Activated CD4-positive, alpha-beta memory T cell treated with anti-CD3 and anti-CD28 coated beads, Interleukin-2, amount 10 ng/mL, durations not matched to agents 7 days and 5 days (primary cell): ENCODE measurements at places on chromosomes 13 and 19. TPM values are rescaled to one million over a fixed set of nuclear protein-coding genes. Genes with fewer than 3 reads are reported as not detected.

FRY gene
- 13.1 TPM for total RNA-seq

ZNF625 gene
- 2.7 TPM for total RNA-seq

RAB20 gene
- 7.2 TPM for total RNA-seq

LILRB4 gene
- not detected for total RNA-seq

LILRB1 gene
- 0.08 TPM for total RNA-seq

OR4F17 gene
- not detected for total RNA-seq

NEK5 gene
- total RNA-seq: not detected

ZNF66 gene
- total RNA-seq: 6.0 TPM

ELSPBP1 gene
- total RNA-seq: not detected

PCSK4 gene
- 2.5 TPM for total RNA-seq

GCDH gene
- total RNA-seq: 25.1 TPM

WDR87 gene
- not detected for total RNA-seq

FUZ gene
- total RNA-seq: 13.9 TPM

KLK4 gene
- not detected for total RNA-seq

HSH2D gene
- 110 TPM for total RNA-seq

S1PR2 gene
- total RNA-seq: 10.6 TPM

INAFM1 gene
- 13.9 TPM for total RNA-seq

AP1M2 gene
- total RNA-seq: not detected

DACT3 gene
- total RNA-seq: 0.15 TPM

KLK8 gene
- total RNA-seq: not detected

ZFP36 gene
- total RNA-seq: 189 TPM

FAM83E gene
- 1.3 TPM for total RNA-seq

CCDC169 gene
- total RNA-seq: 0.13 TPM

KCNN4 gene
- total RNA-seq: 71.7 TPM

PLPPR3 gene
- total RNA-seq: not detected

BRME1 gene
- total RNA-seq: 4.4 TPM

CCDC97 gene
- total RNA-seq: 43.4 TPM

THSD1 gene
- 0.23 TPM for total RNA-seq

CA11 gene
- total RNA-seq: 3.9 TPM

WASF3 gene
- not detected for total RNA-seq

ZNF534 gene
- not detected for total RNA-seq

LMO7 gene
- 11.4 TPM for total RNA-seq

TNFRSF19 gene
- total RNA-seq: 0.45 TPM

ZFP82 gene
- total RNA-seq: 3.9 TPM

SBK2 gene
- not detected for total RNA-seq

LGALS7B gene
- not detected for total RNA-seq

CFD gene
- total RNA-seq: 0.78 TPM

DHRS12 gene
- 6.4 TPM for total RNA-seq

APOC1 gene
- total RNA-seq: 2.3 TPM

REEP6 gene
- total RNA-seq: 1.1 TPM

ZNF700 gene
- 19.1 TPM for total RNA-seq

LILRA1 gene
- not detected for total RNA-seq

HSPB6 gene
- total RNA-seq: not detected

RFPL4A gene
- total RNA-seq: not detected
